ENCODE measurements at places on chromosomes 12 and 14.

GRCh38 chr12:13090054-13090453 lies 13.4 kb downstream of the GSG1 start:
- DNase-seq: no peak

DNA sequence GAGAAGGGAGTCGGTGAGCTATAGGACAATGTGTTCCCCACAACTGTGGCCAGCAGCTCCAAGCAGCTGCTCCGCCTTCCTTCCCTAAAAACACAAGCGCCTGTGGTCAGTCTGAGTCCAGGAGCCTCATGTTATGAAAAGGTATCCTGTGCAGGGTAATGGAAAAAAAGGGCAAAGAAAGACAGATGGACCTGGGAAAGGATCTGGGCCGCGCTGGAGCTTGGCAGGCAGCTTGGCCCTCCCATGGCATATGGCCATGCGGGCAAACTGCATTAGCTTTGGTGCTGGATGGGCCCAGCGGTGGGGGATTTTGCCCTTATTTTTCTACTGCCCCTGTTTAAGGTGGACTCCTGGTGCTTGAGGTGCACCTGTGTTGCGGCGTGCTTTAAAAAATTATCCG lies 23.7 kb upstream of the CHST11 start:
- no peak for DNase-seq

DNA sequence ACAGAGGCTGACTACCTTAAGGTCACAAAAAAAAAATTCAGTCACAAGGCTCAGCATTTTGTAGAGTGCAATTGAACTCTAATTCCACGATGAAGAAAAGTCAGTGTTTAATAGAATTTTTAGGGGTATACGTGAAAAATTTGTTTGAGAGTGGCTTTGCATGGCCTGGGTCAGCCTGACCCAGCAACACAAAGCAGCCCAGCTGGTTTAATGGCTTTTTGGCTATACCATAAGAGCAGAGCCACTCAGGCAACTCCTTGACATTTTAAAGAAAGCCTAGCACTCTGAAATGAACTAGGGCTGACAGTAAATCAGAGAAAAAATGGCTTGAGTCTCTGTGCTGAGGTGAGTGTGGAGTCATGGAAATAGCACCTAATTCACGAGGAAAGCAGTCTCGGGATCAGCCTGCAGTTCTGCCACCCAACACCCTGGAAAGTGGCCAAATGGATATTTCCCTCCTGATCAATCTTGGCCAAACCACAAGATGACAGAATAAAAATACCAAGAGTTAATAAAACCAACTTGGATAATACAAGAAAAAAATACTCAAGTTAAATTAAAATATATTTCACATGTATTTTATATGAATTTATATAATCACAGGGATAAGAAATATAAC lies 59.5 kb downstream of the GALNT4 start:
- no peak for DNase-seq

DNA sequence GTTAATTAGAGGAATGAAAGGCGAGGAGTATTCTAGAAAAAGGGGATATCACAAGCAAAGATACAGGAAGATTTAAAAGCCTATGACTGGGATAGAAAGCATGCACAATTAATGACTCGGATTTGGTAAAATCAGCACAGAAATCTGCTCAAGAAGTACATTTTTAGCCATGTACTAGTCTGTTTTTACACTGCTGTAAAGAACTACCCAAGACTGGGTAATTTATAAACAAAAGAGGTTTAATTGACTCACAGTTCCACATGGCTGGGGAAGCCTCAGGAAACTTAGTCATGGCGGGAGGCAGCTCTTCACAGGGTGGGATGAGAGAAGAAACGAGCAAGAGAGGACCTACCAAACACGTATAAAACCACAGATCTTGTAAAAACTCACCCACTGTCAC lies 716.3 kb upstream of the MDGA2 start:
- DNase-seq: no peak

DNA sequence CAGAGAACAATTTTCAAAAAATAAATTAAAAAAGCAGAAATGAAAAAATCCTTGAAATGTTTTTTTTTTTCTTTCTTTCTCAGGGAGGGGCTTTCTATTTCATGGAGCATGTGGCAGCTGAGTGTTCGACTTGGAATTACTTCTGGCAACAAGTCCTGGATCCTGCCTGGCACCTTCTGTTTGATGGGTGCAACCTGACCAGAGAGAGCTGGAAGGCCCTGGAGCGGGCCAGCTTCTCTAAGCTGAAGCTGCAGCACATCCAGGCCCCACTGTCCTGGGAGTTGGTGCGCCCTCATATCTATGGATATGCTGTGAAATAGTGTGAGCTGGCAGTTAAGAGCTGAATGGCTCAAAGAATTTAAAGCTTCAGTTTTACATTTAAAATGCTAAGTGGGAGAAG lies 22.5 kb upstream of the HIGD1C start:
- no peak for DNase-seq

DNA sequence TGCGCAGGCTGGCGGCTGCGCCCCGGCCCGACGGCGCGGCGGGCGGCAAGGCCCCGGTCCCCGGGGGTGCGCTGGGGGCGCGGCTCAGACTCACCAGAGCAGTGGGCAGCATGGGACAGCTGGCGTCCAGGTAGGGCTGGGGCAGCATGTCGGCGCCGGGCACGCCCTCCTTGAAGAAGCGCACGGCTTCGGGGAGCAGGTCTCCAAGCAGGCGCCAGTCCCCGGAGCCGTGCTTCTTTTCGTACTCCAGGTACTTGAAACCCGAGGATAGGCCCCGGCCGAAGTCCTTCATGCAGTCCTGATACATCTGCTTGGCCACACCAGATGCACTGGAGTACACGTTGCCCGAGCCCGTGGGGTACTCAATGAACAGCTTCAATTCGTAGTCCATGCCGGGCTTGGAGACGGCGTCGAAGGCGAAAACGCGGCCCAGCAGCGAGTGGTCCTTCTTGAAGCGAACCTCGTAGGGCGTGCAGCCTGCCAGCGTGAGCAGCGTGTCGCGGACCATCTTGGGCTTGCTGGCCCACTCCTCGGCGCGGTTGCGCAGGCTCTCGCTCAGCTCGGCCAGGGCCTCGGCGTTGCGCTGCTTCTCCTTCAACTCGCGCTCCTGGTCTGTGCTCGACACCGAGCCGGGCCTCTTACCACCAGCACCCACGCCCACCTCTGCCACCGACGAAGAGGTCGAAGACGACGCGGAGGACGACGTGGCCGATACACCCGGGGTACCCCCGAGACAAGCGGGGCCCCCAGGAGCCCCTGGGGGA lies 2.2 kb downstream of the IRF2BPL start:
- DNase-seq: no peak

DNA sequence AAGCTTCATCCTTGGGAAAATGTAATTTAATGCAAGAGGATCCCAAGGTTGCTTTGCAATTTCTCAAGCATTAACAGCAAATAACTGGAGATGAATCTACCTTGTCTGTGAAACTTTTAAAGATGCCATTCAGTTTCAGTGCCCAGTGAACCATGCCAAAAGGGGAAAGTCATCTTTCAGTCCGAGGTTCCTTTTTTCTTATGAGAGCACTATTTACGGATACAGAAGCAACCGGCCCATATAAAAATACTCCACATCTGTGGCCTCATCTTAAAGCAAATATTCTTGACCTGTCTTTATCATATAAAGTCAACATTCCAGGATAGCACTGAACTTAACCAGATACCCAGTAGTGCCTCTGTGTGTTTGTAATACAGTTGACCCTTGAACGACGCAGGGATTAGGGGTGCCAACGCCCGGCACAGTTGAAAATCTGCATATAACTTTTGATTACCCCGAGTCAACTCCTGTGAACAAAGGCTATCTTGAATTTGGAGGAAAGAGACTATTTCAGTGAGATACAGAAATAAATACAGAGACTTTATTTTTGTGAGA lies 209.4 kb downstream of the PCNX1 start:
- DNase-seq: no peak

- DNase-seq: peak; percentile 88
Observed at GRCh38 chr12:6943389-6943721, 261 bp upstream of the RNU7-1 start.

GRCh38 chr12:69415471-69416275 lies 54.5 kb upstream of the FRS2 start:
- DNase-seq: peak; percentile 8

- DNase-seq: no peak
Observed at GRCh38 chr14:51487848-51488247, 163.9 kb upstream of the FRMD6 start.

Measured in NCI-H2081 treated with DMSO at 0.1 percent for 48 hours (cell line).